Adrenal gland (tissue), 19 donors: ENCODE measurements at places on chromosomes 3 and 15.

GRCh38 chr15:89492111-89492641, 4.2 kb downstream of the RHCG start:
- no peak for DNase-seq

- DNase-seq, result no peak
Observed at GRCh38 chr15:72289597-72290325, 17.4 kb upstream of the PARP6 start.

GRCh38 chr3:197961582-197961945, 1.5 kb downstream of the LMLN start:
- DNase-seq, result no peak

DNA sequence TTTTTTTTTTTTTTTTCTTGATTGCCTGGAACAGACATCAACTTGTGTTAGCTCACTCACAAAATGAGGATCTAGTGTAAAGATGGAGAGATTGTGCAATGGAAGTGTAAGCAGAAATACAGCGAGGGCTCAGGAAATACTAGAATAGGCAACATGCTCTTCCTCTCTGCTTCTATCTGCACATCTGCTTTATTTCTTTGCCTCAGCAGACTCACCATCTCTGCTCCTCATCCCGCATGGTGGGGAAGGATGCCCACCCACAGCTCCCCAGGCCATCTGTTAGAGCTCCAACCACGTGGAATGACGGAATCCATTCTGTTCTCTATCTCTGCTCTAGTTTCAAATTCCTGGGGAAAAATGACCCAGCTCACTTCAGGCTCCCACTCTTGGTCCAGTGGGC, 128.0 kb upstream of the ADAMTS9 start:
- DNase-seq, result no peak

- no peak for DNase-seq
Observed at GRCh38 chr3:196141052-196141865, 59.4 kb upstream of the TFRC start.

- no peak for DNase-seq
Observed at GRCh38 chr3:45896956-45897355, 10.6 kb downstream of the CCR9 start.

- DNase-seq, result no peak
Observed at GRCh38 chr3:3923619-3924018, 124.4 kb downstream of the LRRN1 start.

- DNase-seq, result no peak
Observed at GRCh38 chr15:69340243-69340900, 41.7 kb downstream of the PAQR5 start.
